ENCODE measurements at places on chromosomes 12 and 14.

GRCh38 chr12:124700810-124701592 is 133.6 kb upstream of the NCOR2 start:
- no peak for DNase-seq

- DNase-seq: peak; percentile 90
Observed at GRCh38 chr12:66144791-66145754, 14.5 kb upstream of the LLPH start.

DNA sequence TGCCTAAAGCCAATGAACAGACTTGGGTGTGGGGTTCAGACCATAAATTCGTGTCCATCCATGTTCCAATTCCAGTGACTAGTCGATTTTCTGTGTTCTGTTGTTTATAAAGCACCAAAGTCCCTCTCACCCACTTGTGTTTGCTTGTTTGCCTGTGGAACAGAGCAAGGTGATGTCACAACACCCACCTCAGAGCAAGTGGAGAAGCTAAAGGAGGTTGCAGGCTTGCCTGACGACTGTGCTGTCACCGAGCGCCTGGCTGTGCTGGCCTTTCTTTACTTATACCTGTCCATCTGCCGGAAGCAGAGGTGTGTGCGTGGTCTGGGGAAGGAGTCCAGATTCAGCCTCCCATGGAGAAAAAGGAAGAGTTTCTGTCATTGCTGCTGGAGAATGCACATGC is 6.0 kb downstream of the MVK start:
- DNase-seq: no peak

DNA sequence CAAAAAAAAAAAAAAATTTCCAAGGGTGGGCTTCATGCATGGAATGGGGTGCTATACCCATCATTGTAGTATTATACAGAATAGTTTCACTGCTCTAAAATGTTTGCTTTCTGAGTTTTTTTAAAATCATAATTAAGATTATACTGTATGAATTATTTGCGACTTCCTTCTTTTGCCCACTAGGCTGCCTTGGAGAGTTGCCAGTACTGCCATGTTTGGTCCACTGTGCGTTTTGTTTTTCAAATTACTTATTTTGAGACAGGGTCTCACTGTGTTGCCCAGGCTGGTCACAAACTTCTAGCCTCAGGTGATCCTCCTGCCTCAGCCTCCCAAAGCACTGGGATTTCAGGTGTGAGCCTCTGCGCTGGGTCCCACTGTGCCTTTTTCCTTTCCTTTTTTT is 19.9 kb downstream of the PLBD2 start:
- peak; percentile 18 for DNase-seq

DNA sequence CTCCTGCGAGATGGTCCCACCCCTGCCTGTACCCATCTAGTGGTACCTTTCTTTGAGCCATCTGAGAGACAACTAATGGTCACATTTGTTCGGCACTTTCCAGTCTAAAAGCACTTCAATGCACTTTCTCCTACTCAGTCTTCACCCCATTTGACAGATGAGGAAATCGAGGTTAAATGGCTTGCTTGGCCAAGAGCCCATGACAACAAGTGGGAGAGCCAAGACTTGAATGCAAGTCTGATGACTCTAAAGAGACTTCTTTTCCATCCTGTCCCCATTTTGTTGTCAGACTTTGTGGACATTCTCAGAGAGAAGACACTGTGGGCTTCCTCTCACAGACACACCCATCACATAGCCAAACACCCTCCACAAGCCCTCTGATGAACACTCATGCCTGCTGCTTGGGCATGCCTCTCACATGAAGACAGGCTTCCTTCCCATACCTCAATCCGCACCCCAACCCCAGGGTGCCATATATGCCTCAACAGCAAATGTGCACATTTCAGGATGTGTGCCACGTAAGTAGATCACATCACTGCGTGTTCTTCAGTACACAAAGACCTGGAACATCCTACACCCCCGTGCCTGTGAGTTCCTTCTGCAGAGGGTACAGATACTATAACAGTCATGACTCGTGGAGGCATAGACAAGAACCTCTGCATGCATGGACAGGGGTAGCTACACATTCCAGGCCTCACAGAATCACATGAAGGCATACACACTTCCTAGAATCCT is 805 bp downstream of the MYH7 start:
- DNase-seq: no peak

GRCh38 chr14:47103771-47104170 is 452.2 kb upstream of the RPL10L start:
- no peak for DNase-seq

DNA sequence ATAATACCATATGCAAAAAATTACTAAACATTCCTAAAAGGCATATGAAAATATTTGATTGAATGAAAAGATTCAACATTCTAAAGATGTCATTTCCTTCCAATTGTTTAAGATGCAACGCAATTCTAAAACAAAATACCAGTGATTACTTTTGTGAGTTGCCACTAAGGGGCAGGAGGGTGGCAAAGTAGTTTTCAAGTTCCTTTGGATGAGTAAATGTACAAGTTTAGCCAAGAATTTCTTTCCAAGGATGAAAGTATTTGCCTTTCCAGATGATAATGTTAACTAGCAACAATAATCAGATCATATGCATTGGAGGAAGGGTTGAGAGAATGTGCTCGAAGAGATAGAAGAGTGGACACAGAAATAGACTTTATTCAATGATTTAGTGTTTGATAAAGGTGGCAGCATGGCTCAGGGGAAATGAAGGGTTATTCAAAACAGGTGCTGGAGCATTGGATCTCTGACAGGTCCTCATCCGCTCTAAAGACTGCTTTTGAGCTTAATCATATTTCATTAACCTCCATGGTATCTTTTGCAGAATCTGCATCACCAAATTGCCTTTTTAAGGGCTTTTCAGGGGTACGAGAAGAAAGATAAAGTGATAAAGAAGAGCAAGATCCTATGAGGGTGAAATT is 678.5 kb upstream of the TBX3 start:
- peak; percentile 33 for DNase-seq

GRCh38 chr12:2614341-2614740 is 180.4 kb upstream of the FKBP4 start:
- no peak for DNase-seq

DNA sequence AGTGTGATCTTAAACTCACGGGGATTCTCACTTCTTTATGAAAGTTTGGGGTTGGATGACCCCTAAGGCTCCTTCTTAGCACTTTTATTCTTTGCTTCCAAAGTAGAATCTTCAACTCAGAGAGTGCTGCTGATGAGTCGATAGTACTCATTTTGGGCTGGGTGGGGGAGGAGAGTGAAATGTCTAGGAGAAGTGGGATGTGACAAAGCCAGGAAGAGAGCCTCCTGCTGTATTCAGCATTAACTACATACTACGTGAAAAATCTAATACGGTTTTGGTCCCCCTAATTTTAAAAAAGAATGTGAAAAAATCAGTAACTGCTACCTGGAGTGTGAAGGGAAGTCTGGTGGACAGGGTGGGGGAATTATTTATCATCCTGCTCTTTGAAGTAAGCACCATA is 148.3 kb downstream of the SAMD4A start:
- DNase-seq: peak; percentile 59

DNA sequence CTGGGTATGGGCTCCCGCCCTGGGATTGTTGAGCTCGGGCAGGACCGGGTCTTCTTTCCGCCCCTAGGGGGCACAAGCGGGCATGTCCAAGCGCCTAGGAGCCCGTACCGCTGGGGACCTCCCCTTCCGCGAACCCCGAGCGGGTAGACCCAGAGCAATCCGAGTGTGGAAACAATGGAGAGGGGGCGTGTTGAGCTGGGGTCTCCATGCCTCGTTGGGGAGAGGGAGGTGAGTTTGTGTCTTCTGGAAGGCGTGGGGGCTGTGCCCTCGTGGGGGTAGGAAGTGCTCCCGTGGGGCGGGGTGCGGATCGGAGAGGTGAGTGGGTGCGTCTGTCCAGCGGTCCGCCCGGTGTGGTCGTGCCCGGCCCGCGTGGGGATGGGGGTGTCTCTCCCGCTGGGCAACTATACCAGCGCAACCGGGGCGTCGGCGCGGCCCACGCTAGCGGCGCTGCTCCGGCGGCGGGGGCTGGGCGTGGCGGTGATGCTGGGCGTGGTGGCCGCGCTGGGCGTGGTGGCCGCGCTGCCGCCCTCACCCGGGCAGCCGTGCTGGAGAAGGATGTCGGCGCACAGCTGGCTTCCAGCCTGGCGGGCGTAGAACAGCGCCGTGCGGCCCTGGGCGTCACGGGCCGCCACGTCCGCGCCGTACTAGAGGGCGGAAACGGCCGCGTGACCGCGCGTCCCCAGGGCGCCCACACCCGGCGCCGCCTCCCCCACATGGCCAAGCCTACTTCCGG is 12.2 kb downstream of the AGAP2 start:
- DNase-seq: peak; percentile 92

- DNase-seq: no peak
Observed at GRCh38 chr14:32336702-32337101, 7.6 kb downstream of the AKAP6 start.

- no peak for DNase-seq
Observed at GRCh38 chr12:124569375-124570148, 2.1 kb upstream of the NCOR2 start.

- no peak for DNase-seq
Observed at GRCh38 chr14:98474900-98475299, 797.1 kb downstream of the BCL11B start.

DNA sequence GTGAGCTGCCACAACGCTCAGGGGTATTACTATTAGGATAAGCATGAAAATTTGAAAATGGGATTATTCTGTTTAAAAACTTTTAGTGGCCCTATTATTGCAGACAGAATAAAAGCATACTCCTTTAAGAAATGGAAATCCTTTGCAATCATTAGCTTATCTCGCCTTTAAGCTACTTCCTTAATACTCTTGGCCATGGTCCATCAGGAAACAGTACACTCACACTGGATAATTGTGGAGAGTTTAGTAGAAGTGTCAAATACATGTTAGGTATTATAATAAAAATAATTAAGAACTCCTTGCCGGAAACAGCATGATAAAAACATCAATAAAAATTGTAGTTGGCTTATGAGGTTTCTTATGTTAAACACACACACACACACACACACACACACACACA is 100.4 kb upstream of the PPFIA2 start:
- no peak for DNase-seq

GRCh38 chr12:2944401-2945047 is 14.7 kb upstream of the TEAD4 start:
- DNase-seq: peak; percentile 55

GRCh38 chr12:70427611-70428010 is 61.5 kb downstream of the KCNMB4 start:
- no peak for DNase-seq

GRCh38 chr12:109553483-109553882 is 19.8 kb downstream of the MMAB start:
- DNase-seq: no peak

DNA sequence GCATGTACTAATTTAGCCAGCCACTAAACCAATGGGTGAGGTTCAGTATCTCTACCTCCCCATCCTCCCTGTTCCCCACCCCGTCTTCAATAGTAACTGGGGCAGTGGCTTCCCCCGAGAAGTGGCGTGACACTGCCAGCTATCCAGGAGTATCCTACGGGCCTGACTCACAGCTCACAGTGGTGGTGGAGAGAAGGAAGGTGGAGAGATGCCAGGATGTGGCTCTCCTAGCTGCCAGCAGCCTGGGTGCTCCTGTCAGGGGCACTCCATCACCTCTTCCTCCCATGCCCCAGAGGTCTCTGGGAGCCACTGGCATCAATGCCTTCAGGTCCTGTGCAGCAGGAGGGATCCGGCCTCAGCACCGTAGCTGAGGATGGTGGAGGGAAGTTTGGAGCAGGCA is 49.0 kb downstream of the TSPAN11 start:
- no peak for DNase-seq

DNA sequence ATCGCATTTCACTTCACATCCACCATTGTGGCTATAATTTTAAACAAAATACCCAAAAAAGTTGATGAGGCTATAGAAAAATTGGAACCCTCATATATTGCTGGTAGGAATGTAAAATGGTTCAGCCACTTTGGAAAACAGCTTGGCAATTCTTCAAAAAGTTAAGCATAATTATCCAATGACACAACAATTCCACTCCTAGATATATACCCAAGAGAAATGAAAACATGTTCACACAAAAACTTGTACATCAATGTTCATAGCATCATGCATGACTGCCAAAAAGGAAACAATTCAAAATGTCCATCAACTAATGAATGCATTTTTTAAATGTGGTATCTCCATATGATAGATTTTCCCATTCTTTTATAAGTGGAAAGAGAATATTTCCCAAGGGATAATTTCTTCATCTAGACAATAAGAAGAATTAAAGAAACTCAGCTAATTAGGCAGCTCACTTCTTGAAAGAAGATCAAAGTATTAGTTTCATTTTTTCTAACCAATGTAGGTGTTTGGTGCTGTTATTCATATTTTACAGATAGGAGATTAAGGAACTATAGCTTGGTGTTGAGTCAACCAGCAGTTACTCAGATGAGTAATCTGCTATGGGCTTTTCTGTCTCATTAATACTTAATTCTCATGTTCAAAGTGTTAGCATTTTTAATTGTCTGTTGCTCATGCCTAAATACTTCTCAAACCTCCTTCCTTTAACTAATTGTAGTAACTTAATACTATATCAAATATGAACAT is 32.8 kb downstream of the YEATS4 start:
- peak; percentile 47 for DNase-seq
